ENCODE measurements at places on chromosomes 4 and X.

GRCh38 chrX:111811831-111812230, 64.2 kb upstream of the TRPC5OS start:
- no peak for DNase-seq

DNA sequence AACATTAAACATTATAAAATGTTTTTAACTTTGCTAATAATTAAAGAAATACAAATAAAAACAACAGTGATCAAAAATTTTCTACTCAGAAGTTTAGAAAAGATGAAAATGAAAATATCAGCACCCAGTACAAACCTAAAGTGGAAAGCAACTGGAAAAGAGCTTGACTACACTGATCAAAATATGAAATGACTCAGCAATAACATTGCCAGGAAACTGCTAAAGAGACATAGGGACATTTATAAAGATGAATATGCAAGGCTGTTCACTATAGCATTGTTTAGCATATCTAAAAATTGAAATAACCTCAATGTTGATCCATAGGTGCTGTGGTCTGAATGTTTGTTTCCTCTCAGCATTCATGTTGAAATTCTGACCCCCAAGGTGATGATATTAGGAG, 88.5 kb upstream of the NOCT start:
- DNase-seq, result no peak

DNA sequence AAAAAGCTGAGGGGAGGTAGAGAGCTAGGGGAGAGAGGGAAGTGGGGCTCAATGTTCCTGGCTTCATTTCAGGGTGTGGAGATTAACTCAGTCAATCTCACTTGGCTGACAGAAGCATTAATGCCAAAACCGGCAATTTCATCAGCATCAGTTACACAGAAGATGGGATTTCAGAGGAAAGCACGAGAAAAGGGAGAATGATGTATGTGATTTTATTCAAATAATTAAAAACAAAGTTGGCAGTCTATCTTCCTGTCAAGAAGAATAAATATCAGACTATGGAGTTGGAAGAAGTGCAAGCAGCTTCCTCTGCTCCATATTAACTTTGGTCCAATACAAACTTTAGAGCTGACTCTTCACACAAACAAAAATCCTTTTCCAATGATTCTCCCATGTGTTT, 29.6 kb upstream of the HCCS start:
- DNase-seq, result no peak

DNA sequence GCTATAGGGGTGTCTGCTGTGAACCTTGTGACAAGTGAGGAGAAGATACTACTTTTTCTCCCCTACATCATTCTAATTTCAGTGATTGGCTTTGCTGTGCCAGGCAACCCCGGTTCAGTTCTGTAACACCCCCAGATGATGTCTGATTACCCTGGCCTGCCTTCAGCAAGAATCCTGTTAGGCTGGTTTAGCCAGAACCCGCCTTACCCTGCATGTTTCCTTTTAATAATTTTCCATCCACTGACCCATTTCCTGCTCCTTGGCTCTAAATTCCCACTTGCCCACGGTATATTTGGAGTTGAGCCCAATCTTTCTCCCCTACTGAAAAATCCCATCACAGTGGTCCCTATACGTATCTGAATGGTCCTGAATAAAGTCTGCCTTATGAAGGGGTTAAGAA, 46.5 kb upstream of the HPSE start:
- DNase-seq, result no peak

DNA sequence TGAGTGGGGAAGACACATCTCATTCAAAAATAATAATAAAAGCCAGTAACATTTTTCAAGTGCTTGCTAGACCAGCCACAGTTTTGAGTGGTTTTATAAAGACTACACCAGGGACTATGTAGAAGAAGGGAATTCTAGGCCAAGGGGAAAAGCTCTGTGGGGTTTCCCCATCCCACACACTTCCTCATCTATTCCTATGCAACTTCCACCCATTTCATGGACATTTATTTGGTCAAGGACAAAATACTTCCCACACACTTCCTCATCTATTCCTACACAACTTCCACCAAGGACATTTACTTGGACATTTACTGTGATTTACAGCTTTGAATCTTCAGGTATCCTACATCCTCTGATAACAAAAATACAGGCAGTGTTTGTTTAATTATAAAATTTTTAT, 86.5 kb upstream of the KLF3 start:
- no peak for DNase-seq

- DNase-seq, result peak; percentile 72
Measured at GRCh38 chr4:78938868-78939666, at the start of gene PAQR3. Gene PAQR3, minus strand, starts transcription at chr4:78939438. Its CDS starts 214 bp downstream, at chr4:78939224.

DNA sequence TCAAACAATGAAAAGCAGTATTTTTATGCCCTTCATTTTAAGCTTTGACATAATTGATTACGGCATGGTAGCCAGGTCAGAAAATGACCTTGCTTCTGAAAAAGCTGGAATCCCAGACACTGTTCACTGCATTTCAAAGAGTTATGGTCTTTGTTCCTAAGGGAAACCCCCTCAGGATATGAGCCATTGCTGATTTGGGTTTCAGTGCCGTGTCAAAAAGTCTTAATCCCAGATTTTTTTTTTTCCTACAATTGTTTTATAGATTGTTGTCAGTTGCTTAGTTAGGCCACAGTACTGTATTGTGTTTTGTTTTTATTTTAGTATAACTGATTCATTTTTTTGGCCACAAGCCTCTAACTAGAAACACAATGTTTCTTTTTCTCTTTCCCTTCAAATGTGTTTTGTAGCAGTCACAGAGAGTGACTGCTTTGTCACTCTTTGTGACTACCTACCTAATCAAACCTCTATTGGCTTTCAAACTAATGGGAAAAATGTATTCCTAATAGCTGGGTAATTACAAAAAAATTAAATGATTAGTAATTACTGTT, 10.3 kb downstream of the WDR44 start:
- no peak for DNase-seq

DNA sequence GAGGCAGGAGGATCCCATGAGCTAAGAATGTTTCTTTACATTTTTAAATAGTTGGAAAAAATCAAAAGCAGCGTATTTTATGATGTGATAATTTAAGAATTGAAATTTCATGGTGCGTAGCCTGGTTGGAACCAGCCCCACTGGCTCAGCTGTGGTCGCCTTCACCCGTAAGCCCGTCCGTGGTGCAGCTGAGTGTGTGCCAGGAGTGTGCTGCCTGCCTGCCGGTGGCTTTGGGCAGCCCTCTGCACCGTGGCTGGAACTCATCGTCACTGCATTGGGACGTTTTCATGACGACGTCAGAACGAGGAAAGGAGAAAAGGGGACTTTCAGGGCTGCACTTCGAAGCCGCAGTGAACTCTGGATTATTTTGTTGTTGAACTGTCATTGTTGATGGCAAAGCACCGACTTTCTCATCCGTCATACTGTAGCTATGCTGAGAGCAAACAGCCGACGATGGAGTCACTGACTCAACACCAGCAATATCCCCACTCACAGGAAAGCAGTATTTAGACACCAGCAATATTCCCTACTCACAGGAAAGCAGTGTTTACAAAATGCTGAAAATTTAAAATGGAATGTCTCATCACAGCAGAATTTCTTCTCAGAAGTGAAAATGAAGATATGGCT, 35.1 kb downstream of the PCGF3 start:
- DNase-seq, result no peak

DNA sequence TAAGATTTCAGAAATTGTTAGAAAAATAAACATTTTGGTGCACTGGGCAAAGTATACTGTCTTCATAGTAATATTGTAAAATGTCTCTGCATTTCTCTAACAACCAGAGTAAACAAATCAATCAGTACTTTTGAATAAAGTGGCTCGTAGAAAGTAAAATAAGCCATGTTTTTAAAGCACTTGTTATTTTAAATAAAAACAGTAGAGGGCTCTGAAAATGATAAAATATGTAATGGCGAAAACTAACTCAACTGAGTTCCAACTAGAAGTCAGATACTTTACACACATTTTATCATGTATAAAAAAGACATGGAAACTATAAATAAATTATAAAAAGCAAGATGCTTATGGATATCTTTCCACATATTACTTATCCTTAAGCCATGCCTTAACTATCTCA, 1134.4 kb downstream of the PDHA2 start:
- no peak for DNase-seq

GRCh38 chr4:78768452-78769180, 7.5 kb upstream of the BMP2K start:
- peak; percentile 35 for DNase-seq

GRCh38 chr4:70996018-70996360, 2.5 kb downstream of the DCK start:
- no peak for DNase-seq

DNA sequence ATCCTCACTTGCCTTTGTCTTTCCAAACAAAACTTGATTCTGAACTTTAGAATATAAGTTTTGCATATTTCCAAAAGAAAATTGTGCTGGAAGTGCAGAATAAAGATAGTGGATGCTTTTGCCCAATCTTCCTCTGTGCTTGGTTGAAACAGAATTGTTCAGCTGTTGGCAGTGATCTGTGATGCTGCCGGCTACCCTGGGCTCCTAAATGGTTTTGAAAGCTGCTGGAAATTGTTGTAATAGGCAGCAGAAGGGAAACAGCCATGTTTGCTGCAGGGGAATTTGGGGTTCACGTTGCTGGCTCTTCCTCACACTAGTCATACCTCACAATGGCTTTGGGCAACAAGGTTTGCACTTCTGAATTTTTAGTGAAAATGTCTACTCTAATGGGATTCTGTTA, 398.0 kb downstream of the RAPGEF2 start:
- no peak for DNase-seq

DNA sequence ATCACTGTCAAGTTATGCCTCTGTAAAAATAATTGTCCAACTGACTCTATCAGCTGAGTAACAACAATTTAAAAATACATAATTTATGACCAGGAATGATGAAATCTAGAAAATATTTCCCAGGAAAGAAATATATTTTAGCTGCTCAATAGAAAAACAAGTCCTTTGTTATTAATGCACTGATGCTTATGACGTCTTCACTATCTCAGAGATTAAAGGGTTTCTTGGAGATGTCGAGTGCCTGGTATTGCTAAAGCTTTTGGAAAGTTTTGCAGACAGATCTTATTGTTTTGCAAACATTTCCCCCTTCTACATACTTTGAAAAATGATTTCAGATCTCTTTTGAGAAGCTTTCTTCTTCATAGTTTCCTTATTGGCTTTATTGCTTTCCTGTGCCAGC, 154.6 kb upstream of the RPS6KA3 start:
- DNase-seq, result no peak

DNA sequence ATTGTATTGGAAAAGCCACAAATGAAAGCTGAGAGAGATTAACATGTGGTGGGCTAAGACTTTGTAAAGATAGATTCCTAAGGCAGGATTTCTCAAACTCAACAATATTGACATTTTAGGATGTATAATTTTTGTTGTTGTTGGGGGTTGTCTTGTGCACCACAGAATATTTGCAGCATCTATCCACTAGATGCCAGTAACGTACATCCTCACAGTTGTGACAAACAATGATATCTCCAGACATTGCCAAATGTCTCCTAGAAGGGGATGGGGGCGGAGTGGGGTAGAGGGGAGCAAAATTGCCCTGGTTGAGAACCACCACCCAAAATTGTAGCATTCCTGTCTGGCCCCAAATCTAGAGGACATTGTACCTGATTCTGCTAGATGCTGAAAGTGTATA, 14.7 kb upstream of the CBR4 start:
- no peak for DNase-seq

- no peak for DNase-seq
Measured at GRCh38 chr4:157045507-157046127, 30.3 kb upstream of the GLRB start.

DNA sequence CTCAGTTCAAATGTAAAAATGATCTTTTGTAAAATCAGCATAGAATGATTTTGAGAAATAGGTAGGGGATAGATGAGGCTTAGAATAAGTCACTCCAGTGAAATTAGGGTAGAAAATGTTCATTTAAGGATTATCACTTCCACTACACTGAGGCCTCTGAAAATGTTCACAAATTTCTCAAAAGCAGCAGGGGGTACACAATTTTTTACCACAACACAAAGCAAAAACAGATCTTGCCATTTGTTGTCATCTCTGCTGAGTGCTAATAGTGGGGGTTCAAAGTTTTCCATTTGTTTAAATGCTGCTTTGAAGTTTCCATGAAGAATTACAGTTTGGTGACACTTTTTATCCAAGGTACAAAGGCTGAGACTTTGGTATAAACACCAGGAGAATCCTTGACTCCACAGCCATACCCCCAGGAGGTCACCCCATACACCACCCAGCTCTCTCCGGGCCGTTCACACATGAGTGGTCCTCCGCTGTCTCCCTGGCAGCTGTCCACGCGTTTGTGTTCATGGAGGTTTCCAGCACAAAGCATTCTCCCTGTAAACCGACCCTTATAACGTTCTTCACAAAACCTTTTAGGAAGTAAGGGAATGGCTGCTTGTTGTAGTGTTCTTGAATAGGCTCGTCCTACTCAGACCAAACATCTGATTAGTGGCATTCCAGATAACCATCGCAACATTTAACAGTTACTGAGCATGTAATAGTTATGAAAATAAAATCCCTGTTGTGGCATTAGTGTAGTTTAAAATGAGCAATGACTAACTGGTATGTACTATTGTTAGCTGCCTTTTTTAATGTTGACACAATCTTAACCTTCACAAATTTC, 71.0 kb downstream of the PRSS12 start:
- DNase-seq, result no peak

DNA sequence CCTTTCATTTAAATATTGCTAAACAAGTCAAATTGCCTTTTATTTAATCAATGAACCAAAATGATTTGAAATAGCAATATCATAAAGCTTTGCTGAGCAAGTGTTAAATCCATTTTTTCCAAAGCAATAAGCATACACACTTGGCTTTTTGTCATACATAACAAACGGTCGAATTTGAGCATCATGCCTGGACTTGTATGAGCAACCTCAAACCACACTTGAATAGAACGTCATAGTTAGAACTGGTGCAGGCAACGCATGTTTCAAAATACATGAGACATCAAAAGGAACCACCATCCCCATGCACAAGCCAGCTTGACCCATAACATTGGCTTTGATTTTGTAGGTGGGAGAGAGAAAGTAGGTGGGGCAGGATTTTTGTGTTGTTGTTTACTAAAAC, 812.3 kb upstream of the FRG1 start:
- DNase-seq, result no peak

DNA sequence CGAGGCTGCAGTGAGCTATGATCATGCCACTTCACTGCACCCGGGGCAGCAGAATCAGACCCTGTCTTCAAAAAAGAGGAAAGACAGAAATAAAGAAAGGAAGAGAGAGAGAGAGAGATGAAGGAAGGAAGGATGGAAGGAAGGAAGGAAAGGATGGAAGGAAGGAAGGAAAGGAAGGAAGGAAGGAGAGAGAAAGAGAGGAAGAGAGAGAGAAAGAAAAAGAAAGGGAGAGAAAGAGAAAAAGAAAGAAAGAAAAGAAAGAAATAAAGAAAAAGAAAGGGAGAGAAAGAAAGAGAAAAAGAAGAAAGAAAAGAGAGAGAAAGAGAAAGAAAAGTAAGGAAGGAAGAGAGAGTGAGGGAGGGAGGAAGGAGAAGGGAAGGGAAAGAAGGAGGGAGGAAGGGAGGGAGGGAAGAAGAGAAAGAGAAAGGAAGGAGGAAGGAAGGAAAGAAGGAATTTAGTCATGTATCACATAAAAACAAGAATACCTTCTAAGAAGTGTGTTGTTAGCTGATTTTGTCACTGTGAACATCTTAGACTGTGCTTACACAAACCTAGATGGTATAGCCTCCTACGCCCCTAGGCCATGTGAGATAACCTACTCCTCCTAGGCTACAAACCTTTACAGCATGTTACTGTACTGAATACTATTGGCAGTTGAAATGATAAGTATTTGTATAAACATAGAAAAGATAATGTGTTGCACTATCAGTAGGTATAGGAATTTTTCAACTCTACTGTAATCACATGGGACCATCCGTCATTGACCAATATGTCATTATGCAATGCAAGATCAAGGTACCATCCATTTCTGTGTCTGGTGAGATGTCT, 17.4 kb upstream of the AFF1 start:
- no peak for DNase-seq

All from thymus (tissue), 14 donors.